NCI-H446 (cell line): ENCODE measurements at places on chromosomes 6 and 20.

DNA sequence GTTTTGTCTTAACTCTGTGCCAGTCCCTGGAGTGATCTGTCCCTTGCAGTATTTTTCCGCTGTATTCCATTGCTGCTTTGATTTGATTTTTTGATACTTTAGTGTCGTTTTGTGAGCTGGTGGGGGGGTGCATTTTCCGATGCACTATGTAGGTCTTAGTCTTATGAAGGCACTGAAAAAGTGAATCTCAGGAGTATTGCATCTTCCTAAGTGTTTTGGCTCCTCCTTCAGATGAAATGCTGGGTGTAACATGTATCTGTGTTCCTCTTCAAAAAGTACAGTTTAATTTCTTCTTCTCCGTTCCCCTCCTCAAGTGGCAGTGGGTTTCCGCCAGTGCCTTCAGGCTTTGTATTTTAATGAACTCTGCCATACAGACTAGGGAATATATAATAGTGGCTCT, 580.7 kb upstream of the GJE1 start:
- DNase-seq, result no peak

DNA sequence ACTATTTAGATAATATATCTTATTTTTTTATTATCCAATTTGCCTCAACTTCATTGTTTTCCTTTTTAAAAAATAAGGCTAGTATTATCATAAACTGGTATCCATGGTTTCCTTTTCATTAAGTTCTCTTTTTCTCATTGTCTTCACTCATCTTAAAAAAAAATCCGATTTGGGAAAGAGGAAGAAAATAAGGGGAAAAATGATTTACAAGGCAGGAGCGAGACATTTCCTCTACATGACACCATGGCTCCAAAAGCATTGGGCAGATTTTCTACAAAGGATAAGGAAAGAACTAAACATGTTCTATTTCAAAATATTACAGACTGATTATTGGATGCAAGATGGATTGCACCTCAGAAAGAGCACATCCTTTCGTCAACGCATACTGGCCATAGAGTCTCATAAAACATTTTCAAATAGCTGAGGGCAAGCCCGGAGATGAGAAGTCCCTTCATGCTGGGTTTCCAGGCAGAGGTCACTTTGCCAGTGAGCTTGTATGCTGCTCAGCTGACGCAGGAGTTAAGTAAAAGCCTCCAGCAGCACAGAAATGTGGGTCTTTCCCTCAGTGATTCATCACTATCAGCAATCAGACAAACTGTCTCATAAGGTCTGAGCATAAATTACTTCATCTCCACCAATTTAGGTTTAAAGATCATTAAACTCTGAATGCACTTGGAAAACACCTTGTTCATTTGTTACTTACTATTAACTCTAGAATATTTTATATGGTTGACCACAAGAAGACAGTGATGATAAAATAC, 129.0 kb upstream of the TNFAIP3 start:
- DNase-seq, result no peak

- DNase-seq, result no peak
These were observed 295.1 kb upstream of the CDYL start for GRCh38 chr6:4480788-4481735.

DNA sequence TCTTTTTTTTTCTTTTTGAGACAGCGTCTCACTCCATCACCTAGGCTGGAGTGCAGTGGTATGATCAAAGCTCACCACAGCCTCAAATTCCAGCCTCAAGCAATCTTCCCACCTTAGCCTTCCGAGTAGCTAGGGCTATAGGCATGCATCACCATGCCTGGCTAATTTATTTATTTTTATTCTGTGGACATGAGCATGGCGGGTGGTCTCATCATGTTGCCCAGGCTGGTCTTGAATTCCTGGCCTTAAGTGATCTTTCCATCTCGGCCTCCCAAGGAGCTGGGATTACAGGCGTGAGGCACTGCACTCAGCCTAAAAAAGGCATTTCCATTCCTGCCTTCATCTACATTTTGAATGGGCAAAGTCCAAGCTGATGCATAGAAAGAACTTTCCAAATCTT, 56.2 kb upstream of the BEND3 start:
- DNase-seq, result no peak

DNA sequence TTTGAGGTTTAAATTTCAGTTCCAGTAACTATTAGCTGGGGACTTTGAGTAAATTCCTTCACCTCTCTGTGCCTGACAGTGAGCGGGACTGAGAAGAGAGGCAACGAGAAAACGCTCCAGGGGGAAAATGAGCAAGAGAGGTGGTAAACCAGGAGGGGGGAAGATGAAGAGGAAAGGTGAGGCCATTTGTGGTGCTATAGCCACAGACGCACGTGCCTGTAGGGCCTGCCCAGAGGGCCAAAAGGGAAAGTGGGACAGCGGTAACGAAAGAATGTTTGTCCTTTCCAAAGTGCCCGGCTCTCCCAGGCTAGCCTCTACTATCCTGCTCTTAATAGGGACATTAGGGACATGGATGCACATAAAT, 99.2 kb downstream of the BMP7 start:
- DNase-seq, result no peak

- no peak for DNase-seq
These were observed 247.1 kb upstream of the GRIK2 start for GRCh38 chr6:101146389-101146788.

- DNase-seq, result no peak
These were observed 270.3 kb upstream of the SYNCRIP start for GRCh38 chr6:85913001-85913400.

- no peak for DNase-seq
These were observed 15.7 kb downstream of the VTA1 start for GRCh38 chr6:142162780-142163179.

- no peak for DNase-seq
These were observed 135.5 kb upstream of the LRFN2 start for GRCh38 chr6:40722553-40723258.

GRCh38 chr20:51637241-51637640, 94.7 kb upstream of the NFATC2 start:
- no peak for DNase-seq

DNA sequence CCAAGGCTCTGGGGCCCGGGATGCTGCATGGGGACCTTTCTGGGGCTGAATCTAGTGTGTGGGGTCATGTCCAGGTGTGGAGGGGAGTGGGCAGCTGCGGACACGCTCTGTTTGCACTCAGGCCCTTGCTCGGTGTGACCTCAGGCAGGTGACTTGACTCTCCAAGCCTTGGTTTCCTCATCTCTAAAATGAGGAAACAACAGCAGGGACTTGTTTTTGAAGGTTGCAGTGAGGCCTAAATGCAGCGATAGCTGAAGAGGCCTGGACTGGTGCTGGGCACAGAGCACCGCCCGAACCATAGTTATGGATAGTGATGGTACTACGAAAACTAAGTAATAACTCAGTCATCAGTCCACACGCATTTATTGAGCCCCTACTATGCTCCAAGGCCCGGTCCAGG, 91.8 kb downstream of the NOL4L start:
- no peak for DNase-seq

GRCh38 chr6:131950767-131951575, at the start of gene CCN2:
TSS of gene CCN2 (minus strand) at chr6:131951372. CDS start at chr6:131951172, 200 bp downstream.
- peak; percentile 2 for DNase-seq
